ENCODE measurements at places on chromosomes 12 and 14.
A peak's percentile ranks its signal among the peaks of the same experiment; 100 is the strongest.

- no peak for DNase-seq
These were observed 90.8 kb downstream of the TMEM30B start for GRCh38 chr14:61190341-61190740.

GRCh38 chr14:26261368-26262122 is 336.3 kb downstream of the NOVA1 start:
- DNase-seq: no peak

GRCh38 chr12:104938371-104938770 is 19.7 kb downstream of the SLC41A2 start:
- peak; percentile 29 for DNase-seq

DNA sequence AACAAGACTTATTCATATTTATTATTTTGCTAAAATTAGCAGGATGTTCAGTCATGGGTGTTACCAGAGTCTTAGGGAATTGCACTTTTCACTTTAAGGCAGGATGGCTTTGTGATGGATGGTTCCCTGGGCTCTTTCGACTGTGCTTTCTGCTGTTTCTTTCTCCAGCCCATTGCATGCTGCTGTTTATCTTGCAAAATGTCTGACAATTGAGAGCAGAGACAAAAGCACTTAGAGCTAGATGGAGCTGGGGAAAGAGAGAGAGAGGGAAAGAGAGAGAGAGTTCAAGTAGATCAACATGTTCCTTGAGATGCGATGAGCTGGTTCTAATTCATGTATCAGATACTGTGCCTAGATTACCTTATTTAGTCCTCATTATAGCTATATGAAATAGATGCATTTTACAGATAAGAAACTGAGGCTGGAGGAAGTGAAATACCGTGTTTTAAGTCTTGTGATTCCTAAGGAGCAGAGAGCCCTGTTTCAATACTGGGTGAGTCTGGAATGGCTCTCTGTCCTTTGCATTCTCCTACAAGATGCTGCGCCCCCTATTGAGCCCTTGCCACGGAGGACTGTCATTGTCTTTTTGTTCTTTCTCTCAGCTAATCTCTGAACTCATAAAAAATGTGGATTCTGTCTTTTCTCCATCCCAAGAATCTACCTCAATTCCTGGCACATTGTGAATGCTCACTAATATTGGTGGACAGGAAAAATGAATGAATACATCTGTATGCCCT is 227.9 kb downstream of the ALG10B start:
- DNase-seq: no peak

GRCh38 chr12:12543959-12544358 is 18.7 kb downstream of the DUSP16 start:
- no peak for DNase-seq

GRCh38 chr12:65685514-65685913 is 138.8 kb upstream of the HMGA2 start:
- peak; percentile 46 for DNase-seq

DNA sequence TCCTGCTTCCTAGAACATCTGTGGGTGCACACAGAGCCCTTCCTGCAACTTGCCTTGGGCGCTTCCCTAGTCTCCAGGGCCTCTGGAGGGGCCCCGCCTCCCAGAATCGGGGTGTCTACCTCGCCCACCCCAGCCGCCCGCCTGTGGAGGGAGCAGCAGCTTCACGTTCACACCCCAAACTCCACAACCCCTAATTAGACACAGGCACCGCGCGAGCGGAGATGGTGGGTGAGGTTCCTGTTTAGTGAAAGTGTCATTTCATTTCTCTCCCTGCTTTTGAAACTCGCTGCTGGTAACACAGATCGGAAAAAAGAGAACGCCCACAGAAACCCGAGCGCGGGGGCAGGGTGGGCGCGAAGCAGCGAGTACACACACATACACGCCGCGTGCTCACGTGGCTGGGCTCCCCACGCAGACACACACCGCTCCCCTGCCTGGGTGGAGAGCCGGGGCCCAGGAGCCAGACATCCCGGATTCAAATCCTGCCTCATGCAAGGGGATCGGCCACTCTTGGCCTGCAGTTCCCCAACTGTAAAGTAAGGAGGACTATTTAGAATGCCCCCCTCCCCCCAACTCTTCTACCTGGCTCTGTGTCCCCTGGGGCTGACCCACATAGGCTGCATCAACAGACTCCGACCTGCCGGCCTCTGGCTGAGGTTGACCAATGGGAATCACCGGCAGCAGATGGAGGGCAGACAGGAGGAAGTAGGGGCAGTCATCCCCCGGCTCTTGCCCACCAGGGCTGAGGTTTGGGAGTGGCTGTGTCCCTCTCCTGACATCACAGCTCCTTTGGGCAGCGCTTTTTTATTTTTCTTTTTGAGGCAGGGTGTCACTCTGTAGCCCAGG is 79.2 kb upstream of the NCOR2 start:
- no peak for DNase-seq

DNA sequence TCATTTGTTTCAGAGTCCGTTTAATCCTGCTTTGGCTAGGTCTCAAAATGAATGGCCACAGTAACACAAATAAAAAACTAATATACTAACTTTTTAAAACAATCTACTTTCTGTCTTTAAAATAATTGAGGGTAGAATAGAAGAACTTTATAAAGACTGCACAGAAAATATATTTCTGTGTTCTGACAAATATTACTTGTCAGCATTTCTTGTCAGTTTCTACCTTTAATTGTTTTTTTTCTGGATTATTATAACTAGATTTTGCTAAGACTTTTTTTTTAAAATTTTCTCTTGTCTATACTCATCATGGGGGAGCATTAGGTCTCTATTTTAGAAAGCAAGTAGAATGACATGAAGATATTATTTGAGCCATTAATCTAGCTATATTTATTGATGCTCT is 86.2 kb downstream of the RAD52 start:
- no peak for DNase-seq

- DNase-seq: no peak
These were observed 567.5 kb downstream of the TRHDE start for GRCh38 chr12:72839696-72840095.

DNA sequence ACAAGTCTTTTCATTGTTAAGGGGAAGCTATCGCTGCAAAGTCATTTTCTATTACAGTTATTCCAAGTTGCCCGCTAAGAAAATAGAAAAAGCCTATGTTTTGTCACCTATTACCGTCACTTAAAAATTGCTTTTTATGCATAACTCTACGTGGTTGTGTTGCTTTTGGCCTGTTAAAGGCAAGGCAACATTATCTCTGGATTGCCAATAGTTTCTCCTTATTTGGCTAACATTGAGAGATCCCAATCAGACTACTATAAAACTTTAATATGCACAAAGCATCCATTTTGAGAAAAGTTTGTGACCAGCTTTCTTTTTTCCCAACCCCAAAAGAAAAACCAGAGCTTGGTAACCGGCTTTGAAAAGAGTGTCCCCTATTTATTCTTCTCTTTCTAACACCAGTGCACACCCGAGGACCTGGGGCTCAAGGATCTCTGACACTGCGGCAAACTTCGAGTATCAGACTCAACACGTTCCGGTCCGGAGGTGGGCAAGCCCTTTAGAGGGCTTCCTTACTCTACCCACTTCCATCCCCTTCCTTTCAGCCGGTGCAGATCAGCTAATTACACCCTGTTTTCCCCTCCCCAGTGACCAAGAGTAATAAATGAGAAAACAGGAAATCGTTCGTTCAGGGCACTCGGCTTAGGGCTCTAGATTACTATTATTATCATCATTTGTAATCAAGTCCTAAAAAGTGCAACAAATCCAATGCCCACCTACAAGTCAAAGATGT is 1.2 kb downstream of the PPP1R12A start:
- DNase-seq: no peak

DNA sequence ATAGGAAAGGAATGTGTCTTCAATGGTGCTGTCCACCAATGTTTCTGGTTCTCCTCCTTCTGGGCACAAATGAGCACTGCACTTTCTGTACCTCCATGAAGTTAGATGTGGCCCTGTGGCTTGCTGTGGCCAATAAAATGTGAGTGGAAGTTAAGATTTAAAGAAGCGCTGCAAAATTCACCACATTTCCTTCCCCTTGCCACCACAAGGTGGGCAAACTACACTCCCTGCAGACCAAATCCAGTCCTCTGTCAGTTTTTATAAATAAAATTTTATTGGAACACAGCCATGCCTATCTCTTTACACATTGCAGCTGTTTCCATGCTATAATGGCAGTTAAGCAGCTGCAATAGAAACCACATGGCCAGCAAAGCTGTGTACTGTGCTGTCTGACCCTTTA is 141.4 kb upstream of the TMPO start:
- peak; percentile 3 for DNase-seq

- no peak for DNase-seq
These were observed 411.2 kb downstream of the NPAS3 start for GRCh38 chr14:33349871-33350270.

- peak; percentile 87 for DNase-seq
These were observed 58.8 kb downstream of the PIK3C2G start for GRCh38 chr12:18320036-18320617.

DNA sequence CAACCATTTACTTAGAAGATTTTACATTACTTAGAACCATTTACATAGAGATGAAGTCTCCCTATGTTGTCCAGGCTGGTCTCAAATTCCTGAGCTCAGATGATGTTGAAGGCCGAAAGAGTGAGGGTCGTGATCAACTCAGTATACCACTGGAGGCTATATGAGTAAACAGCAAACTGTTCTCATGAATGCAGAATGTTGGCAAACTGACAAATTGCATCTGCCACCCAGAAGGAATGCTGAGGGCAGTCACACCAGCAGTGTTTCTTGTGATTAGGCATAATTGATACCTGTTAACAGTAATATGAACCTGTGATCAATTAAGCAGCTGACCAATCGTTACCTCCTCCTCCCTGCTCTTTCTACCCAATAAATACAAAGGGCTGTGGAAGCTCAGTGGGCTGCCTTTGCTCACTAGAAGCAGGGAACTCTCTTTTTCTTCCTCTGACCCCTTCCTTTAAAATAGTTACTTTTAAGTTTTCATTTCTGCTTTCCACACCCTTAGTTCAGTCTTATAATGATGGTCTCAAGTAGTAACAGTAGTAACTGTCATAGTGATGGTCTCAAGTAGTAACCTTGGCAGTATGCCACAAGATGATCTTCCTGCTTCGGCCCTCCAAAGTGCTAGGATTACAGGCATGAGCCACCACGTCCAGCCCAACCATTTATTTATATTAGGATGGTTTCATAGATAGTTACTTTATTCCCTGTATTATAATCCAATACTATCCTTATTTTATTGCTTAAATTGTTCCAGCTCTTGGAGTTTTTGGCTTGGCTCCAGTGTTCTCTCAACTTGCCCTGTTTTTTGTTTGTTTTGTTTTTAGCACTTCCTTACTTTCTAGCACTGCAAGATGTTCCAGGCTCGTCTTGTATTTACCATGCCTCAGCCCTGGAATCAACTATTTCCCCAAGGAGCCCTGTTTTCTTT is 25.8 kb downstream of the LIMA1 start:
- DNase-seq: peak; percentile 70

DNA sequence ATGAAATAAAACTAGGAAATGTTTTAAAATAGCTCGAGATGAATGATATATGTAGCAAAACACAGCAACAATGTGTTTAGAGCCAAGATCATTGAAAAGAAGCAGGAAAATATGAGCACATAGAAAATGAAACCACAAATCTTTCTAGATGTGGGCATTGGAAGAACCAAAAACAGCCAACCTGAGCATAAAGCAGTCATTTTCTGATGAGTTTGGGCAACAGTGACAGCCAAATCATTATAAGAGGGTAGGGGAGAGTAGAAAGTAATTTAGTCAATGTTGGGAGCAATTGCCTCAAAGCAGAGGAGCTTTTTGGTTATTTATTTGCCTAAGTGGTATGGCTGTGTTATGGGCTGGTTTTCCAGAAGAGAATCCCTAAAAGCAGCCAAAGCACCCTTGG is 8.8 kb upstream of the BICDL1 start:
- no peak for DNase-seq

GRCh38 chr12:54997929-54998522 is 13.5 kb upstream of the TESPA1 start:
- no peak for DNase-seq

- DNase-seq: no peak
These were observed 47.5 kb downstream of the SINHCAF start for GRCh38 chr12:31278424-31278823.

- peak; percentile 30 for DNase-seq
These were observed 30.2 kb upstream of the SRGAP1 start for GRCh38 chr12:63814146-63814772.

DNA sequence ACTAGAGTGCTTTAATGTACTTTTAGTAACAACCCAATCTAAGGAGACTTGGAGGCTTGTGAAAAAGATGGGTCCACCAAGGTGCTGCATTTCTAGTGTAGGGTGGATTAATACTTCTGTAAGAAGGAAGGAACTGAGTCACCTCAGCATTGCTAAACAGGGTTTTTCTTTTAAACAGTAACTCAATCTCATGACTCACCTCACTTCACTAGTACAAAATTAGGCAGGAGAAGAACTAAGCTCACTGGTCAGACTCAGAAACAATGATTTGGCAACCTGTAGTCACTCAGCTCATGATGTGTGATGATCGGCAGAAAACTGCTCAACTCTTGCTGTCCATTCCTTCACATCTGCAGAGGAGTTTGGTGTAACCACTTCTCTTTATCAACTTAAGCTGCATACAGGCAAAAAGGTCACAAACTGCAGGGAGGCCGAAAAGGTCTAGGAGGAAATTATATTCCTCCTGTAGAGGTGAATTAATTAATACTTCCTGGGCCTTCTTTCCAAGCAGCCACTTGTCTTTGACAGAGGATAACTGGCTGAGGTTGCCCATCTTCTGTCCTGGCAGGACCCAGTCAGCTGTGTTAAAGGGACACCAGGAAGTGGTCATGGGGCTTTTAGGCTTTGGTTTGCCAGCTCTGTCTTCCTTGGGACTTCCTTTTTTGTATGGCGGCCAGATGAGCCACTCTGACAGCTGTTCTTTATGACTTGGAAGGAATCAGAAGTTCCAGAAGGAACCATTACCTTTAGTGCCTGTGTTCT is 466.9 kb downstream of the FUT8 start:
- no peak for DNase-seq

- DNase-seq: no peak
These were observed 71.8 kb downstream of the DERA start for GRCh38 chr12:15982921-15983320.

DNA sequence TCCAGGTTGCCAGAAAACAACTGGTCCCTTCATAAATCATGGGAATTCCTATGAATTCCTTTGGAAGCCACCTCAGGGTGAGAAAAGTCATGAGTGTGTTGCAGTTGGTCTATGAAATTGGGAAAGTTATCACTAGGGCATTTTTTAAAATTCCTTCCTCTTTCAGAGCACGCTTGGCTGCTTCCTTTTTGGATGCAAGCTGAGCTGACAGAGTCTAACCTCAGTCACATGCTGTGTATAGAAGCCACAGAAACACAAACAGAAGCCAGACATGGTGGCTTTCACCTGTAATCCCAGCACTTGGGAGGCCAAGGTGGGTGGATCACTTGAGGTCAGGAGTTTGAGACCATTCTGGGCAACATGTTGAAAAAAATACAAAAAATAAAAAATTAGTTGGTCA is 21.7 kb upstream of the HELB start:
- no peak for DNase-seq

All from fibroblast of skin of scalp (primary cell).